Activated T-helper 1 cell treated with Interleukin-2 at 50 U/mL for 16 hours (primary cell): ENCODE measurements at places on chromosomes 4 and X.

GRCh38 chrX:18894156-18894555 is 89.8 kb downstream of the PHKA2 start:
- DNase-seq = no peak

DNA sequence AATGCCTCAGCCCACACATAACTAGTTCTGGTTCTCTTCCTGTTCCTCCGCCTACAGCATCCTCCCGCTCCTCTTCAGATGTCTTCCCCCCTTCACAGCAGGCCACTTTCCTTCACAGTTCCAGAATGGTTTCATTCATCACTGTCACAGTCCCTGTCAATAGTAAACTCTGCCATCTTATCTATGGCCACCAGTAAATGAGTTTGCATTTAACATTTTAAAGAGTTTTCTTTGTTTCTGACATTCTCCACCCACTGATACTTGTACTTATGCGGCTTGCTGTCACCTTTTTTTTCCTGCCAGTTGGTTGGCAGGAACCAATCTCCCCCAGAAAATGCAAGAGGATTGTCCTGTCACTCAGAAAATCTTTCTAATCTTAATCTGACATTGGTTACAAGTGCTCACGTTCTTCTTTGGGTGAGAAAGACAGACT is 114.1 kb downstream of the GLUD2 start:
- DNase-seq = no peak

DNA sequence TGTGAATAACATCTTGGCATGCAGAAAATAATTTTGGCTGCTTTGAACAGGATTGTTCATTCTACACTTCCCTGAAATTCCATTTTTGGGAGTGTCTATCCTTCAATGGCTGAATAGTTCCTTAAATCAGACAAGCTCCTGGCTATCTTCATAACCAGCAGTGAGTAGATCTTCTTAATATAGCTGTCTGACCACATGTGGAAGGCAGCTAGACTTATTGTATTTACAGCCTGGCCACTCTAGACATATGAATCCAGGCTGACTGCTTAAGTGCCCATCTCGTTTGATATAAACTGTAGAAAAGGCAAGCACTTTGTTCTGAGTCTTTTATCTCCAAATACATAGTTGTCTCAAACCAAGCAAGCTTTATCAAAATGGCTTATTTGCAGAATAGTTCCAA is 40.0 kb downstream of the PWWP3B start:
- DNase-seq = no peak

GRCh38 chrX:65196758-65197360 is 220.6 kb upstream of the ZC4H2 start:
- DNase-seq = no peak

DNA sequence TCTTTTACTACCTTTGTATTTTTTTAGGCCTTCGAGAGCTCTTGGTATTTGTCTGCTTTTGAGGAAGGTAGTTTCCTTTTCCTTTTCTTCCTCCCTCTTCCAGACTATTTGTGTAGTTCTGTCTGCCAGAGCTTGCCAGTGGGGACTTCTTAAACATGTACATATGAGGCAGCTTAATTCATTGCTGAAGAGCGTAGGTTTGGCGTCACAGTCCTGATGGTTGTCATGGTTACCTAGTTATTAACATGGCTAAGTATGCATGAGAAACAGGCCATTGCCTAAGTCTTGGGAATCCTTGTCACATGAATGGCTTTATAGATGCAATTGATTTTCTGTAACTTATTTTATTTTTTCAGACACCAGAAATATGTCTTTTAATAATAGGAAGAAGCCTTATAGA is 48.5 kb upstream of the ARMCX2 start:
- DNase-seq = no peak

DNA sequence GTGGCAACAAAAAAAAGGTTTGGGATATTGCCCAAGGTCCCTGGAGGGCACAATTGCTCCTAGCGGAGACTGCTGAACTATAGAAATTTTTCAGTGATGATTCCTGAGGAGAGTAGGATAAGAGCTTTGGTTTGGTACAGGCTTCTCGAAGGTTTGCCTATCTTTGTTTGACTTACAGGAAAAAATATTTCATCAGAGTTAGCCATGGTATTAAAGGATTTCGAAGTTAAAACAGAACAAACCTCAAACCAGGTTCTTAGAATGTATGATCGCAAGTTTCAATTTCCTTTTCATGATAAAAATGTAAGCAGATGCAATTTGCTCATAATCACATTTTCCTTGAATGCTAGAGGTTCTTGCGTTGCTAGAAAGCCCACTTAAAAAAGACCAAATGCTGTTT is 1.7 kb downstream of the EGFL6 start:
- no peak for DNase-seq

DNA sequence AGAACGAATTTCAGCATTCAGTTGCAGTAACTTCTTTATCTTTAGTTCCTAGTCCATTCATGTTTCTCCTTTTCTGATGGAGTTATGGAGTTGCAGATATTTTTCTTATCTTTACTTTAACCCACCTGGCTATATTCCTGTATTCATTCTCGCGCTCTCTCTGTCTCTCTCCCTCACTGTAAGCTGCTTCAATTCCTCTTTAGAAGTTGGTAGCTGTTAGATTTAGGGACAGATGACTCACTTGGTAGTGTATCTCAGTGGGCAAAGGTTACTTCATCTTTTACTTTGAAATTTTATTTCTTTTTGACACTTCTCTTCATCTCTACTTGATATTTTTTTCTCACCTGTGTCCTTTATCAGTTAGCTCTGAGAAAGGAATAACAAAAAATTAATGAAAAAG is 49.6 kb upstream of the BRS3 start:
- no peak for DNase-seq

DNA sequence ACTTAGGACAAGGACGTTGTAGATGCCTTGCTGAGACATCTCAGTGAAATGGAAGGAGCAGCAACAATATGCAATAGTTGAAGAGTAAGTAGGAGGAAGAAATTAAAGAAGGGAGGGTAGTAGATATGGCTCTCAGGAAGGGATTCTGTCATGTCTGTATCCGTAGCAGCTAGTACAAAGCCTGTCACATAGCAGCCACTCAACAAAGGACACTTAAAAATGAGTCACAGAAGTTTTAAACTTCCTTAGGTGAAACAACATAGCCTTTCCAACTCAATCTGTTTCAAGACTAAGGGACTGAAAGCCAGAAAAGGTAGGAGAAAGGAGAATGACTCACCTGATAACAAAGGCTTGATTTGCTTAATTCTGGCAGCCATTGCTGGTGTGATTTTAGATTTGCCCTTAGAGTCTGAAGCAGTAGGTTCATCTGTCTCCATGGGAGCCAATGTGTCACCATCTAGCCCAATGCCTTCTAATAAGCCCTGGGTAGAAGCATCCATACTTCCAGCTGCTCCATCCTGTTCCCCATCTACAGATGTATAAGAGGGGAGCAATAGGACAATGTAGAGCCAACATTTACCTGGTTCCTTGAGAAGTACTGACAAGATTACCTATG is 86.6 kb downstream of the HUWE1 start:
- DNase-seq = no peak

- peak; percentile 27 for DNase-seq
Observed at GRCh38 chrX:101658661-101659491, 774 bp downstream of the ARMCX2 start.

DNA sequence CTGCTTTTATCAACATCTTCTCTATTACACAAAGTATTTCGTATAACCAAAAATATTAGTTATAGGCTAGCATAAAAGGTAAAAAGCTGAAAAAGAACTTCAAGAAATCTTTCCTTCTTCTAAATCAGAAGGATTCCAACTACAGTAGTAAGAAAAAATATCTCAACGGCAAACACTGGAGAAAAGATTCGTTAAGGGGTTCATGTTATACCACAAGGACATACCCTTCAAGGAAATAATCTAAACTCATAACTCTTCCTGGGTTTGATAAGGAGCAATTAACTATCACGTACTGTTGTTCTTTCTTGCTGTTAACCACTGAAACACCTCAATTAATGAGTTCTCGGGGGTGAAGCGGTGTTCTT is 1.5 kb downstream of the SMIM14 start:
- no peak for DNase-seq

DNA sequence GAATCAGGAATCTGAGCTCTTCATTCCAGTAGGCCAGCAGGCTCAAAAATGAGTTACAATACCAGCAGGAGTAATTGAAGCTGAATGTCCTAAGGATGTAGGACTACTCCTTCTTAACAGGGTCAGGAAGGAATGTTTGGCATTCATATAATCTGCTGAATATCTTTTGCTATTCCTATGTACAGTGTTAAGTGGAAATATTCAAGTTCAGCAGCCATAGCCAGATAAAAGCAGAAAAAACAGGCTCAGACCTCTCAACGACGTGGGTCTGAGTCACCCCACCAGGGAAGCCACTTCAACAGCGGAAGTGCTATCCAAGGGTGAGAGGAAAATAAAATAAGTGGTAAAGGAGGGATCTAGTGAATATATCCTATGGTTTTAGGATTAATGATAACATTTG is 577.0 kb downstream of the SPOCK3 start:
- DNase-seq = no peak

DNA sequence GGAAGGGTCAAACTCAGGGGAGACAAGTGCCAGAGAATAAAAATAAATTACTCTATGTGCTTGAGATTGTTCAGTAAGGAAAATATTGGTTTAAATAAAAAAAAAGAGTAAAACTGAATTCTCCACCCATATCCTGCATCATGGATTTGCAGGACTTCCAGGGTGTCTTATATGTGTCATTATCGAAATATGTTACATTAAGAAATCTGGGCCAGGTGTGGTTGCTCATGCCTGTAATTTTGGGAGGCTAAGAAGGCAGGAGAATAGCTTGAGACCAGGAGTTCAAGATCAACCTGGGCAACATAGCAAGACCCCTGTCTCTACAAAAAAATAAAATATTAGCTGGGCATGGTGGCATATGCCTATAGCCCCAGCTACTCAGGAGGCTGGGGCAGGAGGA is 104.9 kb downstream of the PPP3CA start:
- no peak for DNase-seq

GRCh38 chrX:49269767-49270248 is at the start of gene PPP1R3F:
Gene PPP1R3F (plus strand): TSS chrX:49269793. CDS start chrX:49269870, 77 bp downstream.
- no peak for DNase-seq

GRCh38 chr4:138802499-138802898 is 213.1 kb upstream of the NOCT start:
- no peak for DNase-seq

DNA sequence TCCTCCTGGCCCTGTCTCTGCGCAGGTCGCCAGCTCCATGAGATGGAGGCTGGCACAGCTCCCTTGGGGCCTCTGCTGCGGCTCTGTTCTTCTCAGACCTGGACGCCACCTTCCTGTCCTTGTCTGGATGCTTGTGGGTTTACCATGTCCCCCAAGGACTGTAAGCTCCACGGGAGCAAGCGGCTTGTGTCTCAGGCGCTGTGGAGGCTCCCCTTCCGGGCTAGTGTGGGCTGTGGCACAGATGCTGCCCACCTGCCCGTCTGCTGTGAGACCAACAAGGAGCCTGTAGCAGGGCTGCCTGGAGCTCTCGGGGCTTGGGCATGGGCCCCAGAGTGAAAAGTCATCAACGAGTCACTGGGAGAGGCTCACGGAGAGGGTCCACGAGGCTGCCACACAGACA is 25.2 kb downstream of the NAT8L start:
- no peak for DNase-seq

GRCh38 chr4:38149997-38150671 is 189.9 kb downstream of the PTTG2 start:
- DNase-seq = no peak

- no peak for DNase-seq
Observed at GRCh38 chr4:42398871-42399331, 1.6 kb downstream of the SHISA3 start.

GRCh38 chrX:22520128-22520828 is 247.6 kb downstream of the CBLL2 start:
- no peak for DNase-seq

- no peak for DNase-seq
Observed at GRCh38 chr4:94256828-94257227, 49.2 kb downstream of the SMARCAD1 start.

DNA sequence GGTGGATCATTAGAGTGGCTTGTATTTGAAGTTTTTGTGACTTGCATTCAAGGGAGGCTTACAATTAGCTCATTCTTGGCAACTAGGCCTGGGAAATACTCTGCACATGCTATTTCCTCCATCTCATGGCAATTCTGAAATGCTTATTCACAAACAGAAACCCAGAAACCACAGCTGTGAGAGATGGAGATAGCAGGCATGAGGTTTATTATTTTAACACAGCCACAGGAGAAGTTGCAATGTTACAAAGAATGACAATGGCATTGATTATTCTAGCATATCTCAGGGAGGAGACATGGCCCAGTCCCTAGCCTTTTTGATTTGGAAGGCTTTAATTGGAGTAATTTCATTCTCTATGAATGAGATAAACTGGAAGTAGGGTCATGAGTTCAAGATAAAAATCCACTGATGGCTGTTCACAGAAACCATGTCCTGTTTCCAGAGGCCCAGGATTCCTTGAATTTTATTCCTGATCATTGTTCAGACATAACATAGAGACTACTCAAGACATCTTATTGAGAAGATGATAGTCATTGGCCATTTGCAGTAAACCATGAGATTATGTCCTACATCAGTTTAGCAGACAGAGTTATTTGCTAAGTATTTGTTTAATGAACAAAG is 123.9 kb downstream of the MID1 start:
- no peak for DNase-seq

GRCh38 chr4:102994803-102995202 is 24.7 kb downstream of the SLC9B1 start:
- no peak for DNase-seq

- no peak for DNase-seq
Observed at GRCh38 chrX:80817002-80817401, 7.3 kb upstream of the BRWD3 start.
